GM12878 (cell line): ENCODE measurements at places on chromosomes 6 and 20. TPM values are rescaled to one million over a fixed set of nuclear protein-coding genes. Genes with fewer than 3 reads are reported as not detected.

ATG5 gene
- total RNA-seq: 21.0 and 21.5 TPM in 2 replicates

CLPSL2 gene
- total RNA-seq: 1.2 and 1.3 TPM in 2 replicates

DNAJC5 gene
- 34.6 and 36.8 TPM in 2 replicates for total RNA-seq

GSTA2 gene
- total RNA-seq: not detected in 2 replicates

HRH3 gene
- total RNA-seq: not detected in 2 replicates

MAPK14 gene
- 45.6 and 49.1 TPM in 2 replicates for total RNA-seq

NMBR gene
- total RNA-seq: not detected in 2 replicates

SNAP91 gene
- total RNA-seq: 0.33 and 0.35 TPM in 2 replicates

MUCL3 gene
- total RNA-seq: 0.28 and 0.48 TPM in 2 replicates

SUMO4 gene
- total RNA-seq: 1.6 and 2.1 TPM in 2 replicates

UNC5CL gene
- 0.48 and 0.74 TPM in 2 replicates for total RNA-seq

GSTA4 gene
- 3.4 and 4.7 TPM in 2 replicates for total RNA-seq

NECAB3 gene
- 13.6 and 14.2 TPM in 2 replicates for total RNA-seq
